ENCODE measurements at places on chromosomes 7 and 10.

DNA sequence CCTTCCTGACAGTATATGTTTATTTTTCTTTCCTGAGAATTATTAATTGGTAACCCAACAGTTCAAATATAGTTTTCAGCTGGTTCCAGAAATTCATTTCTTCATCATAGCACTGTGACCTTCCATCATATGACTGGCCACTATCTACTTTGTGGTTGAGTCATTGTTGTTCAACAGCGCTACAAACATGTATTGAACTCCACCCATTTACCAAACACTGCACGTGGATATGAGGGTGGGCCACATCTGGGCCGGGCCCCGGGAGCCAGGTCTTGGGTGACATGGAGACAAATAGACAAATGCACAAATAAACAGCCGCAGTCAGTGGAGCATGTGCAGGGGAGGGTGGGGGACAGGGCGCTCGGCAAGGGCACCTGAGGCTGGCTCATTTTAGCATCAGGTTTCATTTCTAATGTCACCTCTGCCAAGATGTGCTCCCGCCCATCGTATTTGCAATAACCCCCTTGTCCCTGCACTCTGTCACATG, 24.0 kb upstream of the EEPD1 start:
- H3K27ac ChIP-seq: no peak overlapping the region
- H3K27me3 ChIP-seq: no peaks in the 10 kb centered on the region
- no peaks in the 10 kb centered on the region for H3K4me1 ChIP-seq
- H3K4me3 ChIP-seq: no peak overlapping the region

DNA sequence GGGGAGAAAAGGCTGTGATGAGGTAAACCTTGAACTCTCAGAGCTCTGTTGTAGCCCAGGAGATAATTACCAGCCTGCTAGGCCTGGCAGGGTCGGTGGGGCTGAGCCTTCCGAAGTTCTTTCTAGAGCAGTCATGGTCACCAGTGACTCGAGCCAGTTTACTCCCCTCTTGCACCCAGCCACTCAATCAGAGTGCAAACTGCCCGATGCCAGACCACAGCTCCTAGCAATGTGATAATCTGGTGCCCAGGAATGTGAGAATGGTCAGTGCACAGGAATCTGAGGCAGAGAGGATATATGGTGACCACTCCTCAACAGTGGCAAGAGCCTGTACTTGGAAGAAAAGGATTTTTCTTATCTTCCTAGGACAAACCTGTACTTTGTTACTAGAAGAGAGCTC, 46.4 kb upstream of the KMT2E start:
- DNase-seq: peak; percentile 2
- no peaks in the 10 kb centered on the region for H3K36me3 ChIP-seq
- H3K27me3 ChIP-seq: no peaks in the 10 kb centered on the region
- H3K4me1 ChIP-seq: no peaks in the 10 kb centered on the region
- no peak overlapping the region for H3K4me3 ChIP-seq
- H3K27ac ChIP-seq: peak overlapping the region; percentile 38

GRCh38 chr10:101031796-101032636, 982 bp downstream of the SFXN3 start:
- peaks cover 21% of the 10 kb centered on the region for H3K4me1 ChIP-seq
- peak overlapping the region; percentile 96 for H3K27ac ChIP-seq
- peak; percentile 92 for DNase-seq
- peaks cover 3% of the 10 kb centered on the region for H3K27me3 ChIP-seq

GRCh38 chr7:91397096-91397495, 132.9 kb downstream of the FZD1 start:
- no peak overlapping the region for H3K27ac ChIP-seq
- no peak for DNase-seq
- no peak overlapping the region for H3K4me3 ChIP-seq
